ENCODE measurements at places on chromosomes 7 and 10. TPM values are rescaled to one million over a fixed set of nuclear protein-coding genes. Genes with fewer than 3 reads are reported as not detected.
A peak's percentile ranks its signal among the peaks of the same experiment; 100 is the strongest.

Gene OR2A42
- not detected for total RNA-seq

- DNase-seq, result no peak
Observed at GRCh38 chr10:63899673-63900300, 378.6 kb downstream of the REEP3 start.

DNA sequence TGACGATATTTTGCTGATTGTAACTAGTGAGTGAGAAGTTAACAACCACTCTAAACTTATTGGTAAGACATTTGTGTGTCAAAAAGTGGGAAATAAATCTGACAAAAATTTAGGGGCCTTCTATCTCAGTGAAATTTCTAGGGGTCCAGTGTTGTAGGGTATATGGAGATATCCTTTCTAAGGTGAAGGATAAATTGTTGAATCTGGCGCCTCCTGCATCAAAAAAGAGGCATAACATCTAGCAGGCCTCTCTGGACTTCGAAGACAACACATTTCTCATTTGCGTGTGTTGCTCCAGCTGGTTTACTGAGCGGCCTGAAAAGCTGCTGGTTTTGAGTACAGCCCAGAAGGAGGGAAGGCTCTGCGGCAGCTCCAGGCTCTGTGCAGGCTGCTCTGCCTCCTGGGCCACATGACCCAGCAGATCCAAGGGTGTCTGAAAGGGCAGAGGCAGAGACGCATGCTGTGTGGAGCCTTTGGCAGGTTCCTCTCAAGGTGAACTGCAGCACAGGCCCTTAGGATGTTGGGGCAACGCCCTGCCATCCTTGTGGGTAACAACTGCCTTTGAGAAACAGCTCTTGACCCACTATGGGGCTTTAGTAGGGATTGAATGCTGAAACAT, 72.4 kb downstream of the LMBR1 start:
- no peak for DNase-seq

DNA sequence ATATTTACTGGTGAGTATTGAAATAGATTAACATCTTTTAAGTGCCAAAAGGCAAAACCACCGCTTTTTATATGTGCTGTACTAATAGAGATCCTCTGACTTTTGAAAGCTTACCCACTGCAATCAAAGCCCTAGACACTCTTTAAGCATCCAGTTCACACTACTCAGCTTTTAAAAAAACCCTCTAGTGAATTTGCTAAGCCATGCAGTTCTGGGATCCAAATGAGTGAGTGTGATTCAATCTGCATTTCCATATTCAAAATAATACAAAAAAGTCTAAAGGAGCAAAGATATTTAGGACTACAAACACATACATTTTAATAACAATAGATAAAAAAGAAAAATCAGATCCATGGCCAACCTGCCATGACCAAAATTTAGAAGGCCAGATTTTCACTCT, 288.2 kb downstream of the MAGI2 start:
- DNase-seq, result no peak

Gene EEPD1
- total RNA-seq, result 11.8 TPM

GRCh38 chr7:114109304-114109703, 190.5 kb upstream of the PPP1R3A start:
- DNase-seq, result no peak

DNA sequence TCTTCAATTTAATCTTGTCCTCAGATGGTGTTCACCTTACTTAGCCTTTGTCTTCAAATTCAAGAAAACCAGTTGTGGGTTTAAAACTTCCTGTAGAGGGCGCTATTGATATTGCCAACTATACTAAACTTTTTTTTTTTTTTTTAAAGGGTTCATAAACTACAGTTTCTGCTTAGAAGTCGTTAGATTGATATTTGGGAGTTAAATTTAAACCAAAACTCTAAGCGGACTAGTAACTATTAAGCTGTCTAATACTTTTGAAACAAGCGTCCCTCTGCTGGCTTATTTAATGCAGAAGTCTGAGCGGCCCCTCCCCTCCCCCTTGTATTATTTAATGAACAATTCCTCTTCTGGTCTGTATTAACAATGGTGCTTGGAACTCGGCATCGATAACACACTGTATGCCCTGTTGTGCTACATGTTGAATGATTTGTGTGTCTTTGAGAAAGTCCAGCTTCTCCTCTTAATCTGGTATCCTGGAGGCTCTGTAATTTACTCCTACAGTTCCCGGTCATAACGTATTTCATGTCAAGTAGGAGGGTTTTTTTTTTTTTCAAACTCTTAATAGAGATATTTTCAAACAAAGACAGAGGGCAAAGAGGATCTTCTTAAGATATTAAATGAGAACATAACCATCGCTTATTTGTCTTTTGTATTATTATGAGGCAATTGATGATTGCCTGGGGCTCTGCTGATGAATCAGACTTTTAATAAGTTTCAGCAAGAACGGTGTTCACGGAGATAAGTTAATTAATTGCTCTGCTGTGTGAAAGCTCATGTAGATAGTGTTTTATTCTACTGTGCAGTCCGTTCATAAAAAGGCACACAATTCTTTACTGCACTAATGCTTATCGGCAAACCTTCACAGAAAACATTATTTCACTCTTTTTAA, 22.6 kb upstream of the CREB5 start:
- no peak for DNase-seq

DNA sequence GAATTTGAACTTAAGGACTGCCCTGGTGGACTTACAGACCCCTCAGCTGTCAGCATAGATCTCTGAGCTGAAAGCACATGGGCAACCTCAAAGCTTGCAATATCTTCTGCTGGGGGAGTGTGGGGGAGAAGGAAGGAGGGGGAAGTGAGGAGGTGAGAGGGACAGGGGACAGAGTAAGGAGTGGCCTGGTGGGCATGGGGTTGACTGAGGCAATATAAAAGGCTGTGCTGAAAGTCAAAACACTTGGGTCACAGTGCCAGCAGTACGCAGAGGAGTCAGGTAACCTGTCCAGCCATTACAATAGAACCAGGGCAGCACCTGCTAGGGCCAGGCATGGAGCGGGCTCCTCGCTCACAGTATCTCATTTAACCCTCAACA, 43.2 kb downstream of the PPP1R3C start:
- DNase-seq, result no peak

- no peak for DNase-seq
Observed at GRCh38 chr7:134016223-134016941, 110.8 kb upstream of the LRGUK start.

Gene LLCFC1
- not detected for total RNA-seq

- DNase-seq, result no peak
Observed at GRCh38 chr10:13971601-13972475, 358.9 kb downstream of the FRMD4A start.

DNA sequence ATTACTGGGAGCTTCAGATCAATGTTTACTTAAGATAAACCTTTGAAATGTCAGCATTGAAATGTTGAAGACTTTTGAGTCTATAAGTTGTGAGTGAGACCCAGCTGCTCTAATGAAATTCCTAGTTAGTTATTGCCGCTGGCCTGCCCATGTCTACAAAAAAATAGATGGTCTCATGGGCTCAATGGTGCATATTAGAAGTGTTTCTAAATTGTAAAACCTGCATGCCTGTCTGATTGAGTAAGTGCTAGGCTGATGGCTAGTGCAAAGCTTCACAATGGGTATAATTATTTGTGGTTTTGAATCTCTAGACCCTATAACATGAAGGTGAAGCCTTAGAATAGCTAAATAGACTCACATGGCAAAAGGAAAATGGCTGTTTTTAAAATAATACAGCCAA, 234.5 kb downstream of the SORCS3 start:
- no peak for DNase-seq

DNA sequence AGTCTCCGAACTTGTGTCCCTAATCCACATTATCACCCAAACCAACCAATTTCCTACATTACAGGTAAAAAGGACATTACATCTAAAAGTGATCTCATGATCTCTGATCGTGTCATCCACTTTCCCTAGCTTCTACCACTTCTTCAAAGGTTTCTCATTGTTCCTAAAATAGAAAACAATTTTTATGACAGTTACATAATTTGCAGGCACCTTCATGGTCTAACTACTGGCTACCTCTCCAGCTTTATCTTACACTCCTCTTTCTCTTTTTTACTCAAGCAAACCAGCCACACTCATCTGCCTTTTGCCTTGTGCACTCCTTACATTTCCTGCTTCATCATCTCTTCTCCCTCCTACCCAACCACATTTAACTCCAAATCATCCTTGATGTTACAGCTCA, 886.7 kb upstream of the SORCS1 start:
- no peak for DNase-seq

DNA sequence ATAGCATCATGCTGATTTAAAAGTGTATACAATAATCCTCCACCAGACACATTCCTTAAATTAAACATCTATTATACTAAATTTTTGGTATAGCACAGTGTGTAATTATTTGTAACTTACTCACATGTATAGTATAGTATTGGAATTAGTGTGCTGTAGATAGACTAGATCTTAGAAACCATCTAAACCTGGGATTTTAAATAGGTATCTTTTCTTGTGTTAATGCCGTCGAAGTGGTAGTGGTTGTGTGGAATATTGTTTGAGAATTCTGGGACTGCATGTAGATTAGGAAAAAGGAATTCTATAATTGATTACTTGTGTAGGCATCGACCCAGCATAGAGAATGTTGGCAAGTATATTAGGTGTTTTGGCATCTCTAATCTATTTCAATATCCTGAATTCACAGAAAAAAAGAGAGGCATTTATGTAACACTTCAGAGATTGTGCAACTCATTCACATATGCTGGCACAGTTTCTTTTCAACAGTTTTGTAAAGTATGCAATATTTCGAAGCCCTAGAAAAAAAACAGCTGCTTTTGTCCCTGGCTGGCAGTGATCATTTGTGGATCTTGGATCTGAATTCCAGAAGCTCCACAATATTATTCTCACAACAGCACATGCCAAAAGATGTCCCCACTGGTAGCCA, 145.5 kb upstream of the AGR3 start:
- no peak for DNase-seq

Gene MYL10
- total RNA-seq, result not detected

GRCh38 chr7:148527717-148528168, 62.8 kb upstream of the C7orf33 start:
- peak; percentile 67 for DNase-seq

GRCh38 chr10:9238041-9238440, 1183.6 kb downstream of the GATA3 start:
- DNase-seq, result no peak

Gene GPR15LG
- not detected for total RNA-seq

Gene EMX2
- total RNA-seq, result not detected

DNA sequence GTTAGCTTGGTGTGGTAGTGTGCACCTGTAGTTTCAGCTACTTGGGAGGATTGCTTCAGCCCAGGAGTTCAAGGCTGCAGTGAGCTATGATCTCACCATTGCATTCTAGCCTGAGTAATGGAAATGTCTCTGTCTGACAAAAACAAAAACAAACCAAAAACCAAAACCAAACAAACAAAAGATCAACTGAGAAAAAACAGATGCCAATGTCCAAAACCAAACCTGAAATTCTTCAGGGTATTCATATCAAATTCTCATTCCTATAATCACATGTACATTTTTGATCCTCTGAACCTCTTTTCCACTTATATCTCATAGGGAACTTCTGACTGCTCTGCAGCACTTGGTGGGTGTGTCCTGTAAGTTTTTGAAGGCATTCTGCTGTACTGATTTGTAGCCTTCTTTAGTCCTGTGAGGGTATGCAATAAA, 87.0 kb downstream of the CDK6 start:
- DNase-seq, result no peak

DNA sequence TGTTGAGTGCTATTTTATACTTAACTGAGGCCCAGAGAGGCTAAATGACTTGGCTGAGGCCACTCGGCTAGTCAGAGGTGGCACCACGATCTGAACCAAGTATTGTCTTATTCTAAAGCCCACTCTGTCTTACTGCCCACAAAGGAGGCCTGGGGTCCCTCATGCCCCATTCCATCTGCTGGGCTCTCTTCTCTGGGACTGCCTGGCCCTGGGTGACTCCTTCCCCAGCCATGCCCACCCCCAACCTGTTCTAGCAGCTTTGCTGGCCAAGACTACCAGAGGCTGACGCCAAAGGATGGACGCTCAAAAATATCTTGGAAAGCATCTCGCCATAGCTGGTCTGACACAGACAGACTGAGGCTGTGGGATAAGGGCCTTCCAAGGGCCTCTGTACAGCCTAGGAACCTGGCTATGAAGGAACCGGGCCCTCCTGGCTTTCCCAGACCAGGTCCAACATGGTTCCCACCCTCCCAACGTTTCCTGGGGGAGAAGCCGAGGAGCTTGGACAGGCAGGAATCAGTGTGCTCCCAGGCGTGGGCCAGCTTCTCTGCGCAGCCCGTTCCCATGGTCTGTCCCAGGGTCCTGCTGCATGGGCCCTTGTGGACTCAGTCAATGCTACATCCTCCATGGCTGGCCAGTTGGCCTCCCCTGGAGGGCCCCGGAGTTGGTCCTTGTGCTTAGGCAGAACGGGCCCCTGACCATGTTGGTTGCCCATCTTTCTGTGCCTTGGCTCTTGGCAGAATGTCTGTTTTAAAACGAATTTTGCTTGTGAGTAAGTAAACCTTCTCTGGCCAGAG, 11.7 kb downstream of the HSPA12A start:
- no peak for DNase-seq

Gene TMEM229A
- total RNA-seq, result 0.17 TPM

GRCh38 chr7:5596046-5596895, 172.6 kb upstream of the TNRC18 start:
- peak; percentile 79 for DNase-seq

Data from left lung (tissue), 14 donors.